MM.1S (cell line): ENCODE measurements at places on chromosomes 2 and 18.
A peak's percentile ranks its signal among the peaks of the same experiment; 100 is the strongest.

- DNase-seq, result no peak
Measured at GRCh38 chr2:226403369-226403768, 396.3 kb downstream of the IRS1 start.

GRCh38 chr18:43949291-43949690 is 672.0 kb upstream of the SYT4 start:
- DNase-seq, result no peak

DNA sequence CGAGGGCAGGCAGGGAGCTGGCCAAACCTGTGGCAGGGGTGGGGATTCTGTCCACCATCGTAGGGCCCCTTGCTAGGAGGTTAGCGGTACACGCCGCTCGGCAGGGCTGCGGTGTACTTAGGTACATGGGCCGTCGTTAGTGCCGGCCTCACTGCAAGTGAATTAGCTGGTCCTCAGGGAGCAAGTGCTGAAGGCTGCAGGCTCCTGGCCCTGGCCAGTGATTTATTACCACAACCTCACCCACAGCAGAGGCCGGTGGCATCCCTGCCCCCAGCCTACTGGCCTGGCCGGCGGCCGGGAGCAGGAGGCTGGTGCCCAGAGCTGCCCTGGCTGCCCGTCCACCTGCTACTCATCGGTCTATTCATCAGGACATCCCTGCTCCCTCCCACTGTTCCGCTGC is 19.6 kb upstream of the PTMA start:
- no peak for DNase-seq

GRCh38 chr2:172260336-172260735 is 157.6 kb upstream of the DLX2 start:
- no peak for DNase-seq

- DNase-seq, result peak; percentile 85
Measured at GRCh38 chr2:44616667-44617155, 255.0 kb downstream of the CAMKMT start.

DNA sequence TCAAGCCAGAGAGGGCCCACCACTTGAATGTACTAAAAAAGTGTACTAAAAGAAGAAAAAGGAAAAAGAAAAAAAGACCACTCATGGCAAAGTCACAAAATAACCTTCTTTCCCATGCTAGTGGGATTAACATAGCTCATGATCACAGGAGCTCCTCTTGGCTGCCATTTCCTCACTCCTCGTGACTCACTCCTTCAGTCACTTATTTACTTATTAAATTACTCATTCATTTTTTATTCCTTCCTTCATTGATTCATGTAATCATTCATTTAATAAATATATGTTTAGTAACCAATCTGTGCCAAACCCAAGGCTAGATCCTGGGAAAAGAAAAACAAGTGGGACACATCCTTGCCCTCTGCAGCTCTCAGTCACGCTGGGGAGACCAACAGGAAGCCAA is 300.5 kb downstream of the INSIG2 start:
- no peak for DNase-seq

DNA sequence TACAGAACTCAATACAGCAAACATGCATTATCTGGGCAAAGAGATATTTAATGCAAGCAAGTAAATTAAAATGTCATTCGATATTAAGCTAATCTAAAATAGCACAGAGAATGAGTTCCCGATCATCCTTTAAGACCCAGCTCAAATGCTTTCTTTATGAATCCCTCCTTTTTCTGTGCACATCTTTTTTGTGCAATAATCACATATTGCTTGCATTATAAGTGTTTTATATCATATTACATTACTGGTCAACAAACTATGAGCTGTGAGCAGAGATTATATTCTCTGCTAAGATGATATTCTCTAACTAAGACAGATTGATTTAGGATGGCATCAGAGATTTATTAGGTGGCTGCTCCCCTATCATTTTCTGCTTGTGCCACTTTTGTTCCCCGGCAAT is 146.1 kb downstream of the ERBB4 start:
- no peak for DNase-seq

DNA sequence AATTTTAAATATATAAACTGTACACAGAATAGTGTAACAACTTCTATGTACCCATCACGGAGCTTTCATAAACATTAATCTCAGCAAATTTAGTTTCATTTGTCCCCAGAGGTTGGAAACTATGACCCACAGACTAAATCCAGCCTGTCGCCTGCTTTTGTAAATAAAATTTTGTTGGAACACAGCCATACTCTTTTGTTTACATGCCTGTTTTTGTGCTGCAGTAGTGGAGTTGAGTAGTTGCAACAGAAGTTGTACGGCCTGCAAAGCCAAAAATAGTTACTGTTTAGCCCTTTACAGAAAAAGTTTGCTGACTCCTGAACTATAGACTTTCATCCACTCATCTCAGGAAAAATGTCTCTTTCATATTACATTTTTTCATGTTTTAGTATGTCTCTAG is 39.8 kb downstream of the RBM45 start:
- no peak for DNase-seq

DNA sequence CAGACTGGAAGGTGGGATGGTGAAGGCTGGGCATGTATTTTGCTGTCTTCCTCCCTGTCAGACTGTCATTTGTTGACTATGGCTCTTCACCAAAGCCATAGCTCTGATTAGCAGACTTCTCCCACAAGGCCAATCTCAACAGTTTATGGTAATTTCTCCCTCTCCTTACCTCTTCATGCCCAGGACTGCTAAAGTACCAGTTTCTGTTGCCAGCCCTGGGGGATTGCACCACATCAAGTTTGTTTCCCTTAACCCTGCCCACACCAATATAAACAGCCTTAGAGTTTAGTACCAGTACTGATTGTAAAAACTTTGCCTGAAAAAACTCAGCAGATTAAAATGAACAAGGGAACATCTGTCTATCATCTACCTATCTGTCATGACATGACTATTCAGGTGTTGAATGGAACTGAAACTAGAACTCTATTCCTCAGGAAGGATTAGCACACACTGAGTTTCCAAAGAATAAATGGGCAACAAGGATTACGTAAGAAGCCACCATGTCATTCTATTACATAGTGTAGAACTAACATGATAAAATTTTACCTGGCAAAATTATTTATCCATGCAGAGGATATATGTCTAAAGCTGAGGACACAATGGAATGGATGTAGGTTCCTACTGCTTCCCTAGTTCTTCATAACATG is 13.7 kb downstream of the FEZ2 start:
- DNase-seq, result no peak

DNA sequence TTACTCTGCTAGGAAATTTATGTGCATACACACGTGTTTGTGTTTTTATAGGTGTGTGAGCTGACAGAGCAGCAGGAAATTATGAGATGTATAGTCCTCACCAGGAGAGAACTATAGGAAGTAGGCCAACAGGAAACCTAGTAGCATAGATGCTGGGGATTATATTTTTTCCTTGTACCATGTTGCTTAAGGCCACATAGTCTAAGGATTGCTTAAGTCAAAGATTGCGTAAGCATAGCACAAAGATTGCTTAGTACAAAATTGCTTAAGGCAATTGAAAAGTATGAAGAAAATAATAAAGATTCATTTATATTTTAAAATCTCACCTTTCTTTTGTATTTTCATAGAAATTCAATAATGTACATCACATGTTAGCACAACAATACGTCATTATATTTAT is 18.7 kb upstream of the CCDC102B start:
- no peak for DNase-seq

DNA sequence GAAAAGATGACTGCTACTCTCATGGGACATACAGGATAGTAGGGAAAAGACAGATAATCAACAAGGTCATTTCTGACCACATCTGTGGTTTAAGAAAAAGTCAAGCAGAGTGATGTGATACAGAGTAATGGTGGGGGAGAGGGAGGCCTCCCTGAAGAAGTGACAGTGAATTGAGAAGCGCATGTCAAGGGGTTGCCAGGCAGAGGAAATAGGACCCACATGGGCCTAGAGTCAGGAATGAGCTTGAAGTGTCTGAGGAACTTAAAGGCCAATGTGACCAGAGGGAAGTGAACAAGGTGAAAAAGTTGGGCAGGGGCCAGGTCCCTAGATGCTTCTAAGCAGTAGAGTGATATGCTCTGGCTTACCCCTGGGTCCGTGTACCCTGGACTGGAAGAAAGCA is 113.5 kb upstream of the PPP1CB start:
- DNase-seq, result no peak

- DNase-seq, result no peak
Measured at GRCh38 chr18:44079606-44080005, 601.1 kb upstream of the SETBP1 start.

DNA sequence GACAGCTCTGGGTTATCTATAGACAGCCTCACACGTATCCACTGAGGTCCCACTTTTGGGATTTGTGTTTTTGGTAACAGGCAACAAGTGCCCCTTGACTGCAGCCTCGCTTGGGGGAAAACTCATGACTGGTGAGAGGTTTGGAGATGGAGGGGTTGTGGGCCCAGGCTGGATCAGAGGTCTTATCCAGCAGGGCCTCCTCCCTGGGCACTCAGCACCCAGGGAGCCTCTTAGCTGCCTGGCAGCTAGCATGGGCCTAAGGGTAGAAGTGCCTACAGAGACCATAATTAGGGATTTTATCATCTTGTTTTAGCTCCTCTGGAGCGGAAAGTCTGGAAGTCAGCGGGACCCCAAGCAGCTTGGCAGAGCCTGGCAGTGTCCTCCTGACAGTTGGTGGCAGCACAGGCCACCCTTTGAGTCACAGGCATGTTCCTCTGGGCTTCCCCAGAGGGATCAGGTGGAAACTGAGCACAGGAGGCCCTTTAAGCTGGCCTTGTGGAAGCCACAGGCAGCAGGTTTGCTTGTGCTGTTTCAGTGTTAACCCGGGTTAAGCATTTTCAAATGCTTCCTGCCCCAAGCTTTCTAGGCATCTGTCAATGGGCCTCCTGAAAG is 143.1 kb downstream of the KCTD1 start:
- DNase-seq, result peak; percentile 51

DNA sequence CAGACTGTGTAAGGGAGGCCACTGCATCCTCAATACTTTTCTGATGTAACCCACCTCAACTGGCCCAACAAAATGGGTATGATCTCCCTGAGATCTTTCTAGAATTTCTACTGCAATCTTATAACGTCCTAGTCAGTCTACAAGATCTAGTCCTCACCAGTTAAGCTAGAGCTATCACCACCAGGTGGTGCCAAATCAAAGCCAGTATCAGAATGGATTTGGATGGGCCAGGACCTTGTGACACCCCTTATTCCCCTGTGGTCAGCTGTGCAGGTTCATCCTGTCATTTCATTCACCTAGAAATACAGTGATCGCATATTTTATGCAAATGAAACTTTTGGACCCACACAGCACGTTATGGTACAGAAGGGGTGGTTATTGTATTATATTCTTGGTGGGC is 90.3 kb downstream of the OLA1 start:
- peak; percentile 58 for DNase-seq
